ENCODE measurements at places on chromosomes 1 and 21.

DNA sequence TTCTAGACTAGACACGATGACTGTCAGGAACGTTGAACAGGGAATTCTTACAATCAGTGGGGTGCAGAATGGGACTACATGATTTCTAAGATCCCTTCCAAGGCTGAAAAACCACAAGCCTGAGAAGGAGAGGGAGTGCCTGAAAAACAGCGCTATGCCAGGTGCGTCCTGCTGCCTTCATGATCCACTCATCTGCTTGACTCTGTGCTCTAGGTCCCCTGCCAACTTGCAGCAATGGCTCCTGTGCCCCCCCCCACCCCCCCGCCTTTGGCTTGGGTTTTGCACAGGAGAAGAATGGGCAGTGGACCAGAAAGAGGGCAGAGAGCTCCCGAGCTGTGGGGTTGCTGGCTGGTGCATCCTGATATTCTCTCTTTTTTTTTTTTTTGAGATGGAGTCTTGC lies 5.9 kb downstream of the SLC2A7 start:
- DNase-seq, result no peak

GRCh38 chr1:197021716-197022115 lies 44.4 kb downstream of the CFHR5 start:
- no peak for DNase-seq

DNA sequence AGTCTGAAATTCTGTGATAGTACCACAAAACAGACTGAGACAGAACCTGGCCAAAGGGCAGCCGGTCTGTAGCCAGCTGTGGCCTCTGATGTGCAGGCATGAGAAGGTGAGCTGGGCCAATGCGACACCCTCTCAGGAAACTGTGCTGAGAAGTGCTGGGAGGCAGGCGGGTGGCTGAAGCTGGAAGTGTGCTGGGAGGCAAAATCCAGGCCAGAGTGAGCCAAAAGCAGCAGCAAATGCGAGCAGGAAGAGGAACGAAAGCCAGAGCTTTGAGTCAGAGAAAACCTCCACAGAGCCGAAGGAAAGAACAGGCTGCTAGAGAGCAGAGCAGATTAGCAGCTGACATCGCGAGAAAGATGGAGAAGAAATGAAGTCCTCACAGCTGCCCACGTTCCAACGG lies 10.2 kb upstream of the ATP13A2 start:
- no peak for DNase-seq

DNA sequence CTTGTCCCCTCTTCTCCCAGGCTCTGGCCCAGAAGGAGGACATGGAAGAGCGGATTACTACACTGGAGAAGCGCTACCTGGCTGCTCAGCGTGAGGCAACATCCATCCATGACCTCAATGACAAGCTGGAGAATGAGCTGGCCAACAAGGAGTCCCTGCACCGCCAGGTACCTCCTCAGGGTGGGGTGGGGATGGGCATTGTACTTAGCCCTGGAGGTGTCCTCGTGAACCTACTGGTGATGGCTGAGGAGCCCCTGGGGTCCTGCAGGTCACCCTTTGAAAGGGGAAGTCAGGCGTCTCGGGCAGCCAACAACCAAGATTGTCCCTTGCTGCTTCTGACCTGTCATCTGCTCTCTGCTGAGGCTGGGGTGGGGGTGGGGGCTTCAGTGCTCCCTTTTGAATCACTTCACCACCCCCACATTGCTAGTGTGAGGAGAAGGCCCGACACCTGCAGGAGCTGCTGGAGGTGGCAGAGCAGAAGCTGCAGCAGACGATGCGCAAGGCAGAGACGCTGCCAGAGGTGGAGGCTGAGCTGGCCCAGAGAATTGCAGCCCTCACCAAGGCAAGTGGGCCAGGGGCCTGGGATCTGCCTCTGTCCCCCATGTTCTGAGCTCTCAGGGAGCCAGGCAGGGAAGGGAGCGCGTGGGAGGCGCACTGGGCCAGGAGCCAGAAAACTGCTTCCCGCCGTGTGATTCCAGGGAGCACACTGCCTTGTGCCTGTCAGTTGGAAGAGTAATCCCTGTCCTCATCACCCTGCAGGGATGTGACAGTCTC lies 19.7 kb downstream of the PPFIA4 start:
- no peak for DNase-seq

GRCh38 chr1:218164930-218165700 lies 120.0 kb upstream of the RRP15 start:
- no peak for DNase-seq

- DNase-seq, result no peak
Measured at GRCh38 chr1:51853360-51853759, 25.2 kb downstream of the NRDC start.

- no peak for DNase-seq
Measured at GRCh38 chr1:200493344-200493743, 83.5 kb upstream of the ZNF281 start.

Data from vagina (tissue), 2 donors.